SW480 (cell line): ENCODE measurements at places on chromosomes 3 and 15.

DNA sequence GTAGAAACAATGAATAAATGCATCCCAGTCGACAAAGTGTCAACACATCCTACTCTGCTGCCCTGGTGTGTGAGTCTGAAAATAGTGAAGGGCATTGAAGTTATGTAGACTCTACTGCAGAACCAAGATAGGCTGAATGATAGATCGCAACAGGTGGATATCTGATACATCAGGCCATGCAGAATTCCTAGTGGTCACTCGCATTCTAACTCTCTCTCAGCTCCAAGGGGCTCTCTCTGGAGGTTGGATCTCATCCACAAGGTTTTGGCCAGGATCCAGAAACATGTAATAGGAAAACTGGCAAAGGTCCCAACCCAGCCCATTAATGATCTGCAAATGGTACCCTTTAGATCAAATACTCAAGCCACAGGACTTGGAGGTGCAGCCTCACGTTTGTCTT, 514.1 kb downstream of the MAGI1 start:
- DNase-seq, result no peak

- DNase-seq, result no peak
Observed at GRCh38 chr3:141851411-141851810, 25.0 kb upstream of the ATP1B3 start.

DNA sequence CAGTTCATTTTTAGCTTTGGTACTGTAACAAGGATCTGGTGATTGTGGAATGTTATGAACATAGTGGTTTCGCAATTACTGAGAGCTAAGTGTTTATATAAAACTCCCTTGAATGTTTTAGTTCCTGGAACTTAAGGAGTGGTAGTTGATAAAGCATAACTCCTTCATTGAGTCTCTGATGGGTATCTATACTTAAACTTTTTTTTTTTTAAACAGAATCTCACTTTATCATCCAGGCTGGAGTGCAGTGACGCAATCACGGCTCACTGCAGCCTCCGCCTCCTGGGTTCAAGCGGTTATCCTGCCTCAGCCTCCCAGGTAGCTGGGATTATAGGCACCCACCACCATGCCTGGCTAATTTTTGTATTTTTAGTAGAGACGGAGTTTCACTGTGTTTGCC, 11.3 kb downstream of the PRKCI start:
- DNase-seq, result no peak

- no peak for DNase-seq
Observed at GRCh38 chr3:47907784-47908183, 104.8 kb downstream of the DHX30 start.

GRCh38 chr3:40099871-40100270, 209.6 kb upstream of the EIF1B start:
- DNase-seq, result no peak

DNA sequence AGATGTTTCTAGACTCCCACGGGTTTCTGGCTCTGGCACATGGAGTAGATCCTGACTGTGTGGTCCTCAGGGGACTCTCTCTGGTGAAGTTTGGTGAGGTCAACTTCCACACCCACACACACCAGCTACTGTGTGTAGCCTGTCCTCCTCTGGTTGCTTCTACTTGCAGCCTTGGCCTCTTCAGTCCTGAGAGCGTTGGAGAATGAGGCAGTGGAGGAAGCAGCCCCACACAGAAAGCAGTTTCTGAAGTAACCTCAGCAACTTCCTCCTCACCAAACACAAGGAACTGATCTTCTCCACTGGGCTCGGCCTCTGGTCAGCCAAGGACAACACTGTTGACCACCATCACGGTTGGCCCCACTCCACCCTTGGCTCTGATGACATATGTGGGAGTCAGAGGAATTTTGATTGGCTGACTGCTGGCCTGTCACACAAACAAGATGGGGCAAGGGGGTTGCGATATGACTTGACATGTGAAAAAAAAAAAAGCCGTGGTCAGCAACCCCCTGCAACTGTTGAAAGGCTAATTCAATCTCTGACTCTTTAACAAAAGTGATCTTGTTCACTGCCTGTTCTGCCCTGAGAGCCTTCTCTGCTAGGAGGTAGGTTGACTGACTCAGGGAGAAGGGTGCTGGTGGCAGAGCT, 19.6 kb downstream of the CD86 start:
- no peak for DNase-seq

DNA sequence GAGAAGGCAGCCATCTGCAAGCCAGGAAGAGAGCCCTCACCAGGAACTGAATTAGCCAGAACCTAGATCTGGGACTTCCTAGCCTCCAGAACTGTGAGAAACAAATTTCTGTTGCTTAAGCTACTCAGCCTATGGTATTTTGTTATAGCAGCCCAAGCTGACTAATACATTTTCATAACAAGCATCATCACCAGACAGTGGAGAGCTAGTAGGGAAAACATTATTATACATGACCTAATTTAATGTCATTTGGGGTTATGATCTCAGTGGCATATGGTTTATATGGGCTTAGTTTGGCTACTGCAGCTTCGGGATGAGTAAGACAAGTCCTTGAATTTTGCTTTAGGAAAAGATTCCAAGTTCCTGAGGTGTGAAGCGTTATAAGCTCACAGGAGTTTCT, 35.6 kb downstream of the LNP1 start:
- no peak for DNase-seq

- DNase-seq, result no peak
Observed at GRCh38 chr15:51180534-51180933, 85.8 kb upstream of the TNFAIP8L3 start.

DNA sequence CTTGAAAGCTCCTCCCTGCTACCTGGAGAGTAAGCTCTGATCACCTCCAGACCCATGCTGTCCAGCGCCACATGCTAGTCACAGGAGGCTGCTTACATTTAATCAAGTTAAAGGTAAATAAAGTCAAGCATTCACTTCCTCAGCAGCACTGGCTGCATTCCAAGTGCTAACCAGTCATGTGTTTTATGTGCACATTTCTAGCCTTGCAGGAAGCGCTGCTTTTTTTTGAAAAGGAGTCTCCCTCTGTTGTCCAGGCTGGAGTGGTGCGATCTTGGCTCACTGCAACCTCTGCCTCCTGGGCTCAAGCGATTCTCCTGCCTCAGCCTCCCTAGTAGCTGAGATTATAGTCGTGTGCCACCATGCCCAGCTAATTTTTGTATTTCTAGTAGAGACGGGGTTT, 279.2 kb downstream of the GABRG3 start:
- DNase-seq, result no peak

DNA sequence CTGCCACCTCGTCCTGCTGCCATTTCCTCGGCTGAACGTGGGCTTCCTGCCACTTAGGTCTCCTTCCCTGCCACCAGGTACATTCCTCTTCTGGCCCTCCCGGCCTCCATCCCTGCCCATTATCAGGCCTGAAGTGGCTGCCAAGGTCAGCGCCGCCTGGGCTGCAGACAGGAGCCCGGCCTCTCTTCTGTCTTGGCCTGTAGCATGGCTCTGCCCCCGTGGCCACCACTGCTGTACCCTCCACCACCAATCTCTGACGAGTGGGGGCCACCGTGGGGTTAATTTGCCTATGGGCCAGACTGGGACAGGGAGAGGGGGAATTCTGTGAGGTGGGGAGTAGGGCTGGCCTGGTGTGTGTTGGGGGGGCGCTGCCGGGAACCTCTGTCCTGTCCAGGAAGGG, 2.0 kb upstream of the BAHD1 start:
- no peak for DNase-seq

GRCh38 chr3:37545479-37545878, 316.2 kb upstream of the CTDSPL start:
- DNase-seq, result no peak

- DNase-seq, result no peak
Observed at GRCh38 chr3:81788044-81788443, 26.6 kb upstream of the GBE1 start.

DNA sequence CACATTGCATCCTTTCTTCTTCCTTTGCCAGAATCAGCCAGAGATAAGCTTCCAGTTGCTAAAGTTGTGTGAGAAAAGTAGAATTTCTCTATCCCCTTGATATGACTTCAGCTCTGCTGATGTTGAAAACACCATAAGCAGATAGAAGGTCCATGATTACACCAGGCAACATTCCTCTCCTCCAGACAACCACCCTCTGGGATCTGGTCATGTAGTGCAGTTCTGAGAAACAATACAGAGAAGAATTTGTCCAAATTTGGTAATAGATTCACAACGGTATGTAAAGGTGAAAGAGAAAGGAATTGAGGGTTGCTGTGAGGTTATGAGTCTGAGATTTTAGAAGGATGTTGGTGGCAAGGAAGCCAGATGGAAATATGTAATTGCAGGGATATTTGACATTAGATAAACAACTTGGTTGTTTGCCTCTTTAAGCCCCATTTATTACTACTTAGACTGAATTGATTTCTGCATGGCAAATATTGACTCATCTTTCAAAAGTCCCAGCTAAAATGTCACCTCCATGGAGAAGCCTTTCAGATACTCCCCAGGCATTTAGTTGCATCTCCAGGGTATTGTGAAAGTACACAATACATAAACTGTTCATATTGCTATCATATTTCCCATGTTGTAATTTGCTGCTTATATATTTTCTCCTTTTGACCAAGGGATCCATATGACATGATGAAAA, 134.9 kb downstream of the GAP43 start:
- DNase-seq, result no peak

- no peak for DNase-seq
Observed at GRCh38 chr15:34514251-34514670, 69.2 kb downstream of the GOLGA8B start.

DNA sequence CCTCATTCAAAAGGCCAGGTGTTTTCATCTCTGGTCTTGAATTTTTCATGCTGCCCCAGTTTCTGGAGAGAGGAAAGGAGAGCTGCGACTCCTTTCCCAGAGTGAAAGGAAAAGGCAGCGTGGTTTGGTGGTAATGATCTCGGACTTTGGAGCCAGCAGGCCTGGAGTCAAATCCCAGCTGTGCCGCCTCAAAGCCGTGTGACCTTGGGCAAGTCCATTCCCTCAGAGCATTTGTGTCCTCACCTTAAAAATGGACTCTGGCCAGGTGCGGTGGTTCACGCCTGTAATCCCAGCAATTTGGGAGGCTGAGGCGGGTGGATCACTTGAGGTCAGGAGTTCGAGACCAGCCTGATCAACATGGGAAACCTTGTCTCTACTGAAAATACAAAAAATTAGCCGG, 4.7 kb upstream of the CCDC33 start:
- DNase-seq, result no peak

DNA sequence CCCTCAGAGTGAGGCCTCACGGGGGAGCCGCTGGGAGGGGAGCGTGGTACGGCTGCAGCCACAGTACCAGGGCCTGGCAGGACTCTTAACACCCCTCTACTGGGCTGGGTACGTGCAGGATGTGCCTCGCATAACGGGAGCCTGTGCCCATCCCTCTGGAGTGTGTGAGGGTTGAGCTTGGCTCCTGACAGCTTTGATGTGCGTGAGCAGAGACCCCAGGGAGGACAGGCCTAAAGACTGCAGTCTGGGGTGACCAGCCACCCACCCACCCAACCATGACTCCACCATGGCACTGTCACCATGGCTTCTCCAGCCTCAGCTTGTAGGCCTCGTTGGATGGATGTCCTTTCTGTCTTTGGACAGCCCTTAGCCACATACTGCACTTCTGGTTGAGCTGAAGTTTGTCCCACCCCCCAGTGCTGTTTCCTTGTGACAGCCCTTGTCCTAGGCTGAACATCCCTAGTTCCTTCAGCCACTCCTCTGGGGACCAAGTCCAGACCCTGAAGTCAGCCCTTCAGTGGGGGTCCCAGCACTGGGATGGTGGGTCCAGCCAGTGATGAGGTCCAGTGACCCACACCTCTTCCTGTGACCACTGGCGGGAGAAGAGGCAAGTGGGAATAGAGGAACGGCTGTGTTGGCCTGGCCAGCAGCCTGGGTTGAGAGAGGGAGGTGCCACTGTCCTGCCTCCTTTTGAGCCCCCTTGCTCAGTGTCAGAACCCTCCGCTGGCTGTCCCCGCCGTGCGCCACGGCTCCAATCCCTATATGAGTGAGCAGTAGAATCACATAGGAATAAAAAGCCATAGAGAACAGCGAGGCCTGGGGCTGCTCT, 6.1 kb downstream of the GLYCTK start:
- no peak for DNase-seq

- no peak for DNase-seq
Observed at GRCh38 chr3:108137460-108137814, 46.6 kb upstream of the CD47 start.

DNA sequence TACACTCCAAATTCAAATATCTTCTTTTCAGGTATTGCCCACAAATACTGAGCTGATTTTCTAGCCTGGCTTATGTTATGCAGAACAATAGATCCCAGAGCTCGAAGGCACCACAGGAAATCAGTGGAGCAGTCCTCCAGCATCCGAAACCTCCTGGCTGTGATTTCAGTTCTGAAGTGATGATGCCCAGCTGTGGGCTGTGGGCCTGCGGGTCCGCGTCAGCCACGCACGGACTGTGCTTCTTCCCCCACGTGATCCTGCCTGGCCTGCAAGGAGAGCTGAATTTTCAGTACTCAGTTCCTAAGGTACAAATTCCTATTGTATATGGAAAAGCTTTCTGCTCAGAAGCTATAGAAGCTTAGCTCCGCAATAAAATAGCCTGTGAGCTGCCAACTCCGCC, 96.2 kb downstream of the OCA2 start:
- DNase-seq, result no peak

GRCh38 chr3:16587047-16587680, 18.1 kb downstream of the DAZL start:
- no peak for DNase-seq

DNA sequence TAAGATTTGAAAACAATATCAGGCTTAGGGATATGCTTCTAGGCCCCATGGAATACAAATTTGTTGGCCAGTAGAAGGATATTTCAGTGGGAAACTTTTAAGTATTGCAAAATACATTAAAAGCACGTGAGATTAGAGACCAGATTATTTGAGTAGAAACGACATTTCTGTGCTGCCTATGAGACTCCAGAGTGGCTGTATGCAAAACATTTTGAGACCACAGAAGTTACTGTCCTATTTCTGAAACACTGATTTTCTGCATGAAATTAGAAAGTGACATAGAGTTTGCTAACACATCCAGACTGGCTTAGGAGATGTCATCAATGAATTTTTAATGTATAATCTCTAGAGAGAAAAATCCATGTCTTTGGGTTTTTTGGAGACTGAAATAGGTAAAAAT, 99.8 kb downstream of the KCNH8 start:
- DNase-seq, result no peak

GRCh38 chr15:68421115-68421551, 10.8 kb downstream of the ITGA11 start:
- no peak for DNase-seq

DNA sequence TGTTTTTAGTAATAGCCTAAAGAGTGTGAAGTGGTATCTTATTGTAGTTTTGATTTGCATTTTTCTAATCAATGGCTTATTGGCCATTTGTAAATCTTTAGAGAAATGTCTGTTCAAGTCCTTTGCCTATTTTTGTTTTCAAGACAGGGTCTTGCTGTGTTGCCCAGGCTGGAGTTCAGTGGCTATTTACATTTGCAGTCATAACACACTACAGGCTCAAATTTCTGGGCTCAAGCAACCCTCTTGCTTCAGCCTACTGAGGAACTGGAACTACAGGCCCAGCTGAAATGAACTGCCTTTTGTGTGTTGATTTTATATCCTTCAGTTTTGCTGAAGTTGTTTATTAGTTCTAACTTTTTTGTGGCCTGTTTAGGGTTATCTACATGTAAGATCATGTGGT, 27.9 kb downstream of the BSN start:
- no peak for DNase-seq
